ENCODE measurements at places on chromosomes 12 and 14. TPM values are rescaled to one million over a fixed set of nuclear protein-coding genes. Genes with fewer than 3 reads are reported as not detected.

Gene POTEG
- 1.7 TPM for total RNA-seq

- no peaks in the 10 kb centered on the region for H3K36me3 ChIP-seq
- H3K4me3 ChIP-seq: no peak overlapping the region
- no peak for DNase-seq
- H3K27ac ChIP-seq: no peak overlapping the region
- no peaks in the 10 kb centered on the region for H3K27me3 ChIP-seq
Measured at GRCh38 chr14:89121968-89122620, 294.9 kb downstream of the FOXN3 start.

Gene KSR2
- total RNA-seq: 0.05 TPM

Gene CACNA2D4
- total RNA-seq: 1.1 TPM

DNA sequence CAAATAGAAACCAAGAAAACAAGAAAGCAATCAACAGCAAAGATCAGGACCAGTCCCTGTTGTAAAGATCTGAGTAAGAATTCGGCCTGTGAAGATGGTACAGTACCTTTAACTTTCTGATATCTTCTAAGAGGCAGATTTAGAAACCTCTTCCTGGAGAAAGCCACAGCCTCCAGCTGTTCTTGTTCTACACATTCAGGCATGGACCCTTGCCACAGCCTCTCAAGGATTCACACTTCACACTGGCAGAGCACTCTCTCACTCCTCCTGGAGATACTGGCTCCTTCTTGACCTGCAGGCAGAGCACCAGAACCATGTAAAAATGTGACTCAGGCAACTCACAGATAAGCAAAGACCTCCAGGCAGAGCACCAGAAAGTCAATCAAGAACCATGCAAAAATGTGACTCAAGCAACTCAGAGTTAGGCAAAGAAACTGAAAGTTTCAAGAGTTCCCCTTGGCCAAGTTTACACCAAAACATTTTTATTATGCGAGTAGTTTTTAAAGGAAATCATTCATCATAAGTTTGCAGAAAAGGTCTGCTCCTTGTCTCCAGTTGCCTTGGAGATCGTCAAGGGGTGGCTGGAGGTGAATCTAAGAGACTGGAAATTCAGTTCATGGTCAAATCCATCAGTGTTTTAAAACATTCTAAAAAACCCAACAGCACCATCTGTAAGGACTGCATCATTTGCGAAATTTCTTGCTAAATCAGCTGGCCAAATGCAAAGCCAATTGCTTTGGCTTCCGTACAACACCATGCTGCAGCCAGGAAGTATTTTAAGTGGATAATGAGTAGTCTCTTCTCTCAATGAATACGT lies 119.3 kb upstream of the MDM1 start:
- peaks cover 36% of the 10 kb centered on the region for H3K4me1 ChIP-seq
- peak; percentile 88 for DNase-seq
- peak overlapping the region; percentile 73 for H3K27ac ChIP-seq
- no peaks in the 10 kb centered on the region for H3K27me3 ChIP-seq
- no peaks in the 10 kb centered on the region for H3K36me3 ChIP-seq

DNA sequence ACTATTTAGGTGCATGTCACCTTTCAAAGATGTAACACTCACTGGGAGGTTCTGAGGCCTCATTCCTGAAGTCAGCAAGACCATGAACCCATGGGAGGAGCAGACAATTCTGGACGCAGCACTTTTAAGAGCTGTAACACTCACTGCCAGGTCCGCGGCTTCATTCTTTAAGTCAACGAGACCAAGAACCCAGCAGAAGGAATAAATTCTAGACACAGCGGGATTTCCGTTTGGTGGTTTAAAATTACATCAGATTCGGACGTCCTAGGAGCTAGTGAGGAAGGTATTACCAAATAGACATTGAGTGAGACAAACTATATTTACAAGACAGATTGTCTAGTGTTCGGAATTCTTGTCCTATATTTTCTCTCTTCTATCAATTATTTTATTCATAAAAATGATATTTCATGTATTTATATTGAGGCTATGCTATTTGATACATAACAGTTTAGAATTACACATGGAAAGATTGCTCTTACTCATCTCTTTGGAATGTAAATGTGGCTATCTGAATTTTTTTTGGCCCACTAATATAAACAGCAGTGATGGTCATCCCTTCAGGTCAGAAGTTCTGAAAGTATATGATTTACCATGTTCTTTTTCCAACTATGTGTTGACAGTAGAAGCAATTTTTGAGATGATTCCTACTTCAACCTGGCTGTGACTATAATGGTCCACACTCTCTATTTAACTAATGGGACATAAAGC lies 1973.0 kb upstream of the FLRT2 start:
- H3K27me3 ChIP-seq: no peaks in the 10 kb centered on the region
- H3K4me3 ChIP-seq: no peak overlapping the region
- DNase-seq: no peak
- H3K36me3 ChIP-seq: no peaks in the 10 kb centered on the region
- H3K4me1 ChIP-seq: no peaks in the 10 kb centered on the region

Gene BCL2L14
- total RNA-seq: 2.2 TPM

DNA sequence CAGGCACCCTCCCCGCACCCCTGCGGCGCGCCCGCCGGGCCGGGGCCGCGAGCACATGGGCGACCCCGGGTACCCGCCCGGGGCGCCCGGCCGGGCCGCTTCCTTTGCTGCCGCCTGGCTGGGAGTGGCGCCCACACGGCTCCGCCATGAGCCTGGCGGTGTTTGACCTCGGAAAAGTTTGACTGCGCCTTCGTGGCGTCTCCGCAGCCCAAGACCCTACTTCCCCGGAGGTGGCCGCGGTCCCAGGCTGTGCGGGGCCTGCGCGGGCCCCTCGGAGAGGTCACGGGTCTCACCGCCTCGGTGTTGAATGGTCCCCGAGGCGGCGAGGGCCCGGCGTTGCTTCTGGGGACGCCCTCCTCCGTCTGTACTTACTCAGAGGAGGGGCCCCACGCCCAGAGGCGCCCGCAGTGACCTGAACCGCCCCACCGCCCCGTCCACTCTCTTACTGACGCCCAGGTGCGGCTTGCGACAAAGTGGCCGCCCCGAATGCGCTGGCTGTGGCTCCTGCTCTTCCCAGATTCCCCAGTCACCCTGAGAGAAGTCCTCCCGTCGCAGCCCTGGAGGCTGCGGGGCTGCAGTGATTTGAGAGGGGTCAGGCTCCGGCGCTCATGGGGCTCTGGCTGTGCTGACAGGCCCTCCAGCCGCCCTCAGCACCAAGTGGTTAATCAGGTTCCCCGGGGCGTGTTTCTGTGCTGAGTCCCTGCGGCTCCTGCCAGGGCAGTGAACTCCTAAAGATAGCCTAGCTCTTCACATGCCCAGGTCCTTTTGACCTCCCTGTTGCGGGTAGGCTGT lies 5.8 kb downstream of the KMT5A start:
- H3K4me1 ChIP-seq: peaks cover 20% of the 10 kb centered on the region
- DNase-seq: no peak
- H3K4me3 ChIP-seq: peak overlapping the region; percentile 81
- H3K27ac ChIP-seq: peak overlapping the region; percentile 59
- peaks cover 4% of the 10 kb centered on the region for H3K36me3 ChIP-seq

Gene RNASE3
- not detected for total RNA-seq

- no peak within 1 kb of the TSS for H3K27ac ChIP-seq
- no peak within 1 kb of the TSS for H3K4me3 ChIP-seq
- DNase-seq: no peak
- H3K4me1 ChIP-seq: peaks cover 10% of the 10 kb centered on the region
- H3K36me3 ChIP-seq: no peaks in the 10 kb centered on the region
Measured at GRCh38 chr12:6840761-6841515, at the start of gene GNB3. Gene GNB3, plus strand, starts transcription at chr12:6840925. Its CDS starts 363 bp downstream, at chr12:6841288.

DNA sequence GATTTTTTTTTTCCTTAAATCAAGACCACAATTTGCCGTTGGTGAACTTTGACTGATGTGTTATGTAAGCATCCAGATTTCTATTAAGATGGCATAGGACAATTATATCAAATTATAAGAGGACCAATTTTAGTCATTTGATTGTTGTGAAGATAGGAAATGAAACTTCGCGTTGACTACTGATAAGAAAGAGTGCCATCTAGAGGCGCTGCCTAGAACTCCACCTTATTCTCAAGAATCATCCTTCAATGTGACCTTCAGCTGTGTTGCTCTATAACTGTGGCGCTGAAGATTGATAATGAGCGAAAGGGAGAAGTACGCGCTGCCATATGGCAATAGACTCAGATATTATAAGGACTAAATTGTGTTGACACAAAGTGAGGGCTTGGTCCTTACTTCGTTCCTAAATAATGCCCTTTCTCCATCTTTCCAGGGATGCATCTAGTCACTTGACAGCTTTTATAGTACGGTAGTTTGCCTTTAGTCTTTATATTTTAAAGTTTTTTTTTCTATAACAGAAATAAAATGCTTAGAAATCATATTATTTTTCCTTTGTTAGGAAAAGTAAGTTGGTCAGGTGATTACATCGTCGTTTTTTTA lies 350.8 kb upstream of the STXBP6 start:
- no peak overlapping the region for H3K27ac ChIP-seq
- no peak overlapping the region for H3K4me3 ChIP-seq
- DNase-seq: no peak

DNA sequence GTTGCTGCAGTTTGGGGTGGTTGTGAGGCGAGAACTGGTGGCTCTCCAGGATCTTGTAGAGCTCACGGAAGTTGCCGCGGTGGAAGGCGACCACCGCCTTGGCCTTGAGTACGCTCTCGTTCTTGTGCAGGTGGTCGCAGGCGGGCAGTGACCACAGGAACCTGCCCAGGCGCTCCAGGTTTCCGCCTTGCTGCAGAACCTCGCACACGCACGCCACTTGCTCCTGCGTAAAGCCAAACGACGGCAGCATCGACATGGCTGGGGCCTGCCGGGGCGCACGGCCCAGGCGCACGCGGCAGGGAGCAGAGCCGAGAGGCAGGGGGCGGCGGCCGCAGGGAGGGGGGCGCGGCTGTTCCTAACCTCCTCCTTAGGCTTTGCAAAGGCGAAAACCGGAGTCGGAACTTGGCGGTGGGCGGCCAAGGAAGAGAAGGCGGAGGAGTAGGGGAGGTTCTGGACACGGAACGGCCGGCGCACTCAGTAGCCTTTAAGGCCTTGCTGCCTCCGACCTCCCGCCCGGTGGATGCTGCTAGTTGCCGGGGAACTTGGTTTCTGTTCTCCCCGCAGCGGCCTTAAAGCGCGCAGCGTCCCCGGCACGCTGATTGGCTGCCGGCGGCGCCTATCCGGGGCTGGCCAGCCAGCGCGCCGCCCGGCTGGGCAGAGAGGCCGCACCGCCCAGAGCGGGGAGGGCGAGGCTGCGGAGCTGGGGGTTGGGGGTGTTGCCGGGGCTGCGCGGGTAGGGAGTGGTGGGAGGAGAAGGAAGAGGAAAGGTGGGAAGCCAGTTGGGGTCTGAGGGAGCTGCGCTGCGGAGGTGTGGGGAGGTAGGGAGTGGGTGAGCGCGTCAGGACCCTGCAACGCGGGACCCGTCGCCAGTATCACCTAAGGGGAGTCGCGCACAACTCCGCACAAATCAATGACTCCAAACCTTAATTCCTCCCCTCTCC lies at the start of gene SIX1:
Gene SIX1, minus strand, starts transcription at position 544 of the 941 bp plus-strand sequence. Its CDS starts 288 bp downstream, at position 256.
- H3K27me3 ChIP-seq: peaks cover 28% of the 10 kb centered on the region
- no peak for DNase-seq
- peak within 1 kb of the TSS; percentile 36 for H3K4me3 ChIP-seq
- H3K36me3 ChIP-seq: no peaks in the 10 kb centered on the region

Data from GM12878 (cell line).